Stimulated activated CD8-positive, alpha-beta memory T cell treated with anti-CD3 and anti-CD28 coated beads, Interleukin-15, amount 100 ng/mL, for 1 hour (primary cell): ENCODE measurements at places on chromosomes 7 and 10.

- DNase-seq: no peak
These were observed 56.5 kb downstream of the MMRN2 start for GRCh38 chr10:86900955-86901354.

DNA sequence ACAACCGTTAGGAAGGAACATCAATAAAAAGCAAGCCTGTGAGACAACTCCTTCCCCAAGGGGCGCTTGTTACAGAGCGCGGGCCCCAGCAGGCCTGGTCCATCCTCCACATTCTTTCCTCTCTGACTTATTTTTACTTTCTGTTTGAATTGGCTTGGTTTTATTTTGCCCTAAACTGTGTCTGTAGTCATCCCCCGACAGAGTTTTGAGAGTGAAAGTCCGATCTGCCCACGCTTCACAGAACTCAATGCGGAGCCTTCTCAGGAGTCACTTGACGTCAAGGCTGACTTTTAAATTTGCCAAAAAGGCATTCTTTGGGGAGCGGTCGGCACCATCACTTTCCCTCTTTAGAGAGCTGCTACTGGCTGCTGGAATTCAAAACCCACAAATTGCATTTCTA, 150.1 kb upstream of the KLF6 start:
- DNase-seq: no peak

- DNase-seq: no peak
These were observed 51.7 kb downstream of the DAGLB start for GRCh38 chr7:6395898-6396595.

DNA sequence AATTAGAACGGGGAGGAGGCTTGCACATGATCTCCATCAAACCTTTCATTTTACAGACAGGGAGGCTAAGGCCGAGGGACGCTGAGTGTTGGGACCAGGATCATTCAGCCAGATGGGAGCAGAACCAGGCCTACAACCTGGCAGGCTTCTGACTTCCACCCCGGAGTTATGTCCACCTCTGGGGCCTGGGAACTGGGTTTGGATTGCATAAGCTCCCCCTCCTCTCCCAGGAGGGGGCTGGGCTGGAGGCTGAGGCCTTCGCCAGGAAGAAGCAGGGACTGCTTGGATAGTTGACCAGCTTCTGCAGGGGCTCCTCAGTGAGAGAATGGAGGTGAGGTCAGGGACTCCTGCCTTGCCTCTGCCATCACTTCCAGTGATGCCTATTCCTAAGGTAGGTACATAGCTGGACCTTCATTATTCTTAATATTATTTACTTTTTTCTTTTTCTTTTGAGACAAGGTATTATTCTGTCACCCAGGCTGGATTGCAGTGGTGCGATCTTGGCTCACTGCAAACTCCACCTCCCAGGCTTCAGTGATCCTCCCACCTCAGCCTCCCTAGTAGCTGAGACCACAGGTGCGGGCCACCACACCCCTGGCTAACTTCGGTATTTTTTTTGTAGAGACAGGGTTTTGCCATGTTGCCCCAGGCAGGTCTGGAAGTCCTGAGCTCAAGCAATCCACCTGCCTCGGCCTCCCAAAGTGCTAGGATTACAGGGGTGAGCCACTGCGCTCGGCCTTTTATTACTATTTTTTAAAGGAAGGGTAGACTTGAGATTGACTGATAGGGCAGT, 1.3 kb downstream of the SNX10 start:
- DNase-seq: no peak

DNA sequence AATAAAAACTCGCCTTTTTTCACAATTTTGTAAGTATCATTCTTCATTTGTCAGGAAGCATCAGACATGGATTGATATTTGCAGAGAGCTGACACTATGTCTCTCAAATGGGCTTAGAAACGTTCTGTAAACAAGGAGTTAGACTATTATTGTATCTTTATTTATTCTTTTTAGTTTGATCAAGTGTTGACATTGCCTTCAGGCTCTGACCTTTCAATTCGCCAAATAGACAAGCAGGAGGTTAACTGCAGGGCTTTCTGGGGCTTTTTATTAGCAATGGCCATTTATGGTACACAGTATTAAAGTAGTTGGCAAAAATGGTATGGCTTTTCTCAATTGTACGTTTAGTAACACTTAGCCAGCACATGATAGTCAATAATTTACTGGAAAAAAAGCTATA, 221.7 kb downstream of the ZWINT start:
- no peak for DNase-seq

DNA sequence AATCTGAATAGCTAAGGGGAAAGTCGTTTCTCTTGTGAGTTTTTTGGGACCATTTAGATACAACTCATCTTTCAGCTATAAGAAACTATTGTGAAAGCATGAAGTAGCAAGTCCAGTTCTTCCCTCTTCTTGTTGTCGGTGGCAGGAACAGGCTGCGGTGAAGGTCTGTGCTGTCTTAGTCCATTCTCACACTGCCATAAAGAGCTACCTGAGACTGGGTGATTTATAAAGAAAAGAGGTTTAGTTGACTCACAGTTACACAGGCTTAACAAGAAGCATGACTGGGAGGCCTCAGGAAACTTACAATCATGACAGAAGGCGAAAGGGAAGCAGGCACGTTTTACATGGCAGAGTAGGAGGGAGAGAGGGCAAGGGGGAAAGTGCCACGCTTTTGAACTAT, 261.8 kb downstream of the GATA3 start:
- no peak for DNase-seq

DNA sequence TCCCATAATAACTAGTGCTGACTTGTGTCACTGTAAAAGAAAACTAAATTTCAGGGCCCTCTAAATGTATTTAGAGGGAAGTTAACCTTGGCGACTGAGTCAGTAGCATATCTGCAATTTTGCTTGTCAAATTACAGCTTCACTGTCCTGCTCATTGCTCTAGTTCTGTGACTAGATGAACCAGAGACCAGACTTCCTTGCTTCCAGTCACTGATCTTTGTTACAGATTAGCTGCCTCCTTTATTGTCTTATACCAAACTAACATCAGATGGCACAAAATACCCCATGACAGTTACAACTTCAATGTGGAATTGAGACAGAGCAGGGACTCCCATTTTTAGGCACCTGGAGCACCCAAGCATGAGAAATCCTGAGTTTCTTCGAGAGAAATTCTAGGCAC, 79.9 kb upstream of the POM121L12 start:
- no peak for DNase-seq

DNA sequence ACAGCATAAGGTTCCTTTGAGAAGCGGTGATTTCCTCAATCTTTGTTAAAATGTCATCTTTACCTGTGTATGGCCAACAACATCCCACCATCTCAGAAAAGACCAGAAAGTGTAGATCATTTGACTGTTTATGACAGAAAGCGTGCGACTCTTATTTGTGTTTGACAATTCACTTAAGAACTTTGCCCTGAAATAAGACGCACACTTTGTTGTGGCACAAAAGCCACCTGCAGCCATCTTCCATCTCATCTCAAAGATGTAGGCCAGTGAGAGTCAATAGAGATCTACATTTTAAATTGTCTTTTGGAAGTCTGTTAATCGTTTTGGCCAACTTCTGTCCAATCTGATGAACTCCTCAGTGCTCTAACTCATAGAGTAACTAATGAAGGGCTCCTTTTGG, 114.0 kb downstream of the CALN1 start:
- no peak for DNase-seq

GRCh38 chr10:3077940-3078630, 10.7 kb downstream of the PFKP start:
- no peak for DNase-seq

DNA sequence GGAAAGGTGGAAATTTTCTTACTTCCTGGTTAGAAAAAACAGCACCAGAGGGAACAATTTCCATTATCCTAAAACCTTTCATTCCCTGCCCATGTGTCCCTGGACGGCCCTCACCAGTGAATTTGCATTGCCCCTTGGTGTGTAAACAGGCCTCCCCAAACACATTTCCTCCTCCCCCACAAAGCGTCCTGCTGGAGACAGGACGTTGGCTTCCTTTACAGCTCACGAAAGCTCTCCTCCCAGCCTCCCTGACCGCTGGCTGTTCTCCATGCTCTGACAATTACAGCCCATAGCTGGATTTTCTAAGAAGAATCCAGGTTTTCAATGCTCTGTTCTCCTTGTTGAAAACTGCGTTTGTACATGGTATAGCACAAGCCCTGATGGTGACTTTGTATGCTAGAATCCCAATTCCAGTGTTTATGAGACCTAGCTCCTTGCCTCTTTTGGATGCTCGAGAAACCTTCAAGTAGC, 724.2 kb upstream of the CELF2 start:
- no peak for DNase-seq
